ENCODE measurements at places on chromosomes 4 and X.

DNA sequence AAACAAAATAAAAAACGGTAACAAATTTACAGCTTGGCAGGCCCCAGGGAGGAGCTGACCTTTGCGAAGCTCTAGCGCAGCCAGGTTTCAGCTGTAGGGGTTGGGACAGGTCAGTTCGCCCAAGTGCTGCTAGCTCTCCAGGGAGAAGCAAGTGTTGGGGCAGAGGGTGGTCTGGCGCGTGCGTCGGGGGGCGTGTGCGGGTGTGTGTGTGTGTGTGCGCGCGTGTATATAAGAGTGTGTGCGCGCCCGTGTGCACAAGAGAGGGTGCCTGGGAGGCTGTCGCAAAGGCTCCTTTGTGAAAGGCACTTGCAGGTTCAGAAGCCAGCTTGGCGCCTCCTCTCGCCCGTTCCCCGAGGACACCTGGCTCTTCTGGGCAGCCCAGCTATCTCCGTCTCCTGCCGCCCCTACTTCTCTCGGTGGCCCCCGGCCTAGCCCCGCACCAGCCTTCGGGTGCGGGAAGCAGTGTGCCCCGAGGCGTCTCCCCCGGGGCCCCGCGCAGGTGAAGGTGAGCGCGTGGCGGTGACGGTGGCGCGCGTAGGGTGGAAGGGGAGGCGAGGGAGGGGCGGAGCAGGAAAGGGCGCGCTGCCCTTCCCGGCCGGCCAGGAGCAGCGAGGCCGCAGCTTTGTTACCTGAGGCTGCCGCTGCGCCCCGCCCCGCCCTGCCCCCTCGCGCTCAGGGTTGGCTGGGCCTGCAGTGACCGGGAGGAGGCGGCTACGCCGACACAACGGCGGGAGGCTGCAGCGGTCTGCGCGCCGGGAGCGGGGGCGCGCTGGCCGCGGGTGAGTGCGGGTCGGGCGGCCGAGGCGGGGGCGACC lies at the start of gene FHDC1:
FHDC1 (plus strand) TSS at position 693 of the 815 bp plus-strand sequence. CDS start 6,735 bp downstream, outside the sequence.
- peak; percentile 44 for DNase-seq

DNA sequence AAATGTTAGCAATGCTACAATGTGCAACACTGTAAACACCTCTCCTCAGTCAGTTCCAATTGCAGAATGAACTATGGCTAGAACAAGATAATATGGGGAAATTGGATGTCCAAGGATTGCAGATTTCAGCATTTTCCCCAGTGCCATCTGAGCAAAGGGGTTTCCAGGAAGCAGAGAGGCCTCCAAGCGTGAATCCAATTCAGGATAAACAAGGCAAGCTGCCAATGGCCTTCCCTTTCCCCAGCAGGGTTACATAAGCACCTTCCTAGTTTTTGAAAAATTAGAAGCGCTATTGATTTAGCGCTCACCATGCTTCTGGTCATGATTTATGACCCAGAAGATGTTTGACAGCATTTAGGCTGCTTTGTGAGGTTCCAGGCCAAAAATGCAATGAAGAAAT lies 223.0 kb upstream of the GATB start:
- DNase-seq = no peak

DNA sequence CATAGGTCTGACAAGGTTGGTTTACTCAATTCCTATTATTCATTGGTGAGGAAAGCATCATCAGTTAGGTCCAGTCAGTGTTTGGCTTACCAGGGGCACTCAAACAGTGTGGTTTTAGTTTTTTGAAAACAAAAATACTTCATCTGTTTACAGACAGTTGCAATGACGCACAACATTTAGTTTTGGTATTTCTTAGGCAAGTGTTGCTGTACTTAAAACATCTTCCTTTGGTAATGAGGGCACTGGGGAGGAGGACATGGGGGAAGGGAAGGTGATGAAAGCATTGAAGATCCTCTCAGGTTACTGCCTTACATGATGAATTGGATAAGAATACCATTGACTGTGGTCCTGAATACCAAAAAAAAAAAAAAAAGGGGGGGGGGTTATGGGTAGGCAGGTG lies 93.7 kb upstream of the MAOA start:
- DNase-seq = no peak

- DNase-seq = peak; percentile 48
These were observed 30.9 kb upstream of the TENM3 start for GRCh38 chr4:182212211-182212761.

DNA sequence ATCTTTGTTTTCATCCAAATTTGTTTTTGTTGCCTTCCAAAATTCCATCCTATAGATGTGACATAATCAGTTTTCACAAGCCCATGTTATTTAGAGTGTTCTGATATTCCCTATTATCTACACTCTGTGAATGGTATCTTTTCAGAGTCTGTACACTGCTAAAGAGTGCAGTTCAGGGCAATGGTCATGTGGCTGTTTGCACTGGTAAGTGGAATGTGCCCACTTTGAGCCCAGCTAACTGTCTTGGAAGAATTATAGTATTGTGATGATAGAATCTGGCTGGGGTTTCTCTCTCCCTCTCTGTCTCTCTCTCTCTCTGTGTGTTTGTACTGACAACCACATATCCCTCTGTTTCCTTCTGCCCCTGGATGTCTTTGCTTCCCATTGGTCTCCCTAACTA lies 37.4 kb upstream of the BEX4 start:
- no peak for DNase-seq

DNA sequence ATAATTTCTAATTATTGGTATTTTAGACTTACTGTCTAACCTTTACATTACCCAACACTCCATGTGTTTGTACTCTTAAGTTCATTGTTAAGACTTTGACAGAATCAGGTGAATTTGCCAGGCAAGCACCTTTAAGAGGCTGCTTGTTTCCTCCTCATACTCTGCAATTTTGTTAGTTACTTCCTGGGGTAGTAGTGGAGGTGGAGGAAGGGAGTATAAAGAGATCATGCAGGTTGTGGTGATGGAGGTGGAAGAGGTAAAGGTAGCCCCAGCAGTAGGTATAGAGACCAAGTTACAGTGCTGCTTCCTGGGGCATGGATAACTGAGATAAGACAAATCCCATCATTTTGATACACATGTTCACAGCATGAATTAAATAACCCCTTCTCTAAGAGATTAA lies 6.7 kb downstream of the WDR44 start:
- no peak for DNase-seq

DNA sequence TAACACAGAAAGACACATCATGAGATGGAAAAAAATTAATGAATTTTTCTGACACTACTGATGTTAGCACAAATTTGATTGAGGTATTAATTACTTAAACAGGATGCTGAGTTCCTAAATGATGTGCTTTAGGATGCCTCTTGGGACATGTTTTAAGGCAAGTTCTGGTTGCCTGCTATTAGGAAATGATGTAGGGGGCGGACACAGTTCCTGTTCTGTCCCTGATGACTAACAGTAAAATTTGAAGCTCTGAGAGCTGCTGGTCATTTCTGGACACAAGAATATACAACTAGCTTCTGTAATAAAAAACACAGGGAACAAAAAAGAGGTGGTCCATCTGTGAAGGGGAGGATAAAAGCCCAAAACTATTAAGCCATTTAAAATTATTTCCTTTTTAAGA lies 163.2 kb upstream of the ETNPPL start:
- DNase-seq = no peak

- no peak for DNase-seq
These were observed 527.2 kb downstream of the ADGRL3 start for GRCh38 chr4:61727286-61727685.
